NAMALWA (cell line): ENCODE measurements at places on chromosomes 1 and 21.
A peak's percentile ranks its signal among the peaks of the same experiment; 100 is the strongest.

GRCh38 chr1:83790446-83790845, 208.5 kb downstream of the TTLL7 start:
- DNase-seq = no peak

- no peak for DNase-seq
Measured at GRCh38 chr1:244349103-244349531, 102.6 kb downstream of the ADSS2 start.

- DNase-seq = no peak
Measured at GRCh38 chr1:244022311-244022710, 28.8 kb upstream of the ZBTB18 start.

DNA sequence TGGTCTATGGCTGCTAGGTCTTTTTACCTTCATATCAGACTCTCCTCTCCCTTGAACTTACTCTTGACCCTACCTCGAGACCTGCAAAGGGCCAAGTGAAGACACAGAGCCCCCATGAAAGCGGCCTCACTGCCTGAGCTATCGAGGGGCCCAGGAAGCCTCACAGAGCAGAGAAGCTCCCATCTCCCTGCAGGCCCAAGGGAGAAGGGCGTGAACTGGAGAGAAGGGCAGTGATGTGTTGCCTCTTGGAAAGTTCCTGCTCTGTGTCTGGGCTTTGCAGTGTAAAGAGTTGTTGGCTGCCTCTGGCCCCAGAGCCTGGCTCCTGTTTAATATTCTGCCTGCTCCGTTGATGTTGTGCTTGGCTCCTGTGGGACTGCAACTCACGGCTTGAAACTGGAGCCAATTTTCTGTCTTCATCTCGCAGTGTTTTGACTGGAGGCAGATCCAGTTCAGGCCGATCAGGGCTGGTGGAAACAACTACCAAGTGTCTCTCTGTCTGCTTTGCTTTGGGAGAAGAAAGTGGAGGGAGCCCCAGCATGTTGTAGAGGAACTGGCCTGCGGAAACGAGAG, 4.3 kb downstream of the SERTAD4 start:
- DNase-seq = no peak

GRCh38 chr1:165355139-165355976, 1.2 kb downstream of the LMX1A start:
- no peak for DNase-seq

- no peak for DNase-seq
Measured at GRCh38 chr1:57423656-57424211, at the start of gene DAB1. TSS of gene DAB1 (minus strand) at chr1:57424060. CDS start at chr1:57291030, 133,030 bp downstream.

GRCh38 chr1:115429884-115430283, 91.8 kb upstream of the NGF start:
- no peak for DNase-seq

GRCh38 chr1:59178339-59179187, 118.3 kb upstream of the FGGY start:
- no peak for DNase-seq

- DNase-seq = no peak
Measured at GRCh38 chr1:247358920-247359319, 27.3 kb upstream of the ZNF496 start.

- DNase-seq = no peak
Measured at GRCh38 chr1:173149887-173150286, 57.2 kb downstream of the TNFSF4 start.

DNA sequence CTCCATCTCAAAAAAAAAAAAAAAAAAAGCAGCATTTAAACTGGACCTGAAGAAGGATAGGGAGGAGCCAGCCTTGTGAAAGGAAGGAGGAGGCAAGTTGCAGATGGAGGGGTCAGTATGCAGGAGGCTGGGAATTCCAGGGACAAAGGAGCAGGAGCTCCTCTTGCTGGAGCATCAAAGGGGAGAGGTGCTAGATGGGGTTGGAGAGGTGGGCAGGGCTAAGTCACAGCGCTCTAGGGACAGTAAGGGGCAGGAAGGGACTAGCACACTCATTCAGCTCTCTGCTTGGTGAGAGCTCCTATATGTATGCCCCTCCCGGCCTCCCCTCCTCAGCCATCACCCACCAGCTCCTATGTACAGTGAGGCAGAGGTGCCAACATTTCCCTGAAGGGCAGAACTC, 26.8 kb downstream of the MAP7D1 start:
- DNase-seq = no peak

GRCh38 chr1:202711949-202712635, 1.8 kb upstream of the SYT2 start:
- DNase-seq = no peak

- DNase-seq = no peak
Measured at GRCh38 chr21:43720539-43721166, 1.7 kb downstream of the PDXK start.

DNA sequence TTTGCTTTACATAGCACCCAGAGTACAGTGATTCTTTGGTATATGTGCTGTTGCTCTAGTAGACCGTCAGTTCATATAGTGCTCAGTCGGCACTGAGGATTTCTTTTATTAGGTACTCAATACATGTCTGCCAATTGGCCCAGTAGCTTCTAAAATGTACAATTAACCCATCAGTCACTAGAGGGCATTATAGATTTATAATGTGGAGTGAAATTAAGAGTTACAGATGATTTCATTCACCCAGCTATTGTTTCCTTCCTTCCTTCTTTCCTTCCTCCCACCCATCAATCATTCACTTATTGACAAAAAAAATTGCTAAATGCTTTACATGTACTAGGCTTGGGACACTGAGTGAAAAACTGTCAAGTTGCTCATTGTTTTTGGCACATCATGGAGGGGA, 263.6 kb upstream of the USP24 start:
- peak; percentile 49 for DNase-seq

DNA sequence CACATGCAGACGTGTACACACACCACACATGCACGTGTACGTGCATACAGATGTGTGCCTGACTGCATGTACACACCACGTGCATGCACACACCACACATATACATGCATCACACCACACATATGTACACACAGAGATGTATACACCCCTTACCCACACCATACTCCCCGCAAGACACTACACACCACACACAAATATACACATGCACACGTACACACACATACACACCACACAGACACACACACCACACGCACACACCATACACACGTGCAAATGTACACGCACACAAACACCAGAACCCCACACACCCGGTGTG, 9.7 kb downstream of the ITGB2 start:
- no peak for DNase-seq
